GM12891 (cell line): ENCODE measurements at places on chromosomes 5 and 9.

DNA sequence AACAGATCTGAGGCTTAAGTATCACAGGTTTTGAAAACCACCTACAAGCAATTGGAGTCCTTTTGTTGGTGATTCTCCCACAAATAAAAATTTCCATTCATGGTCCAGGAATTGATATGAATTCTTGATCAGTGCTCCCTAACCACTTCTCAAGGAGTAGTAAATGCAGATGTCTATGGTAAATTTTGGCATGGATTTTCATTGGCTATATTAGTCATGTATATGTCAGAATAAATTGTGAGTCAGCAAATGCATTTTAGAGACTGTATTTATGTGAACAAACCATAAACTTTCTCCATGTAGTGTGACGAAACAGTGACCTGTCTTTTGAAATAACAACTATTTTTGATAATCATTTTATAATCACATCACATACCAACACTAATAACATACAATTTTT lies 611.1 kb downstream of the HTR1A start:
- no peak for DNase-seq

DNA sequence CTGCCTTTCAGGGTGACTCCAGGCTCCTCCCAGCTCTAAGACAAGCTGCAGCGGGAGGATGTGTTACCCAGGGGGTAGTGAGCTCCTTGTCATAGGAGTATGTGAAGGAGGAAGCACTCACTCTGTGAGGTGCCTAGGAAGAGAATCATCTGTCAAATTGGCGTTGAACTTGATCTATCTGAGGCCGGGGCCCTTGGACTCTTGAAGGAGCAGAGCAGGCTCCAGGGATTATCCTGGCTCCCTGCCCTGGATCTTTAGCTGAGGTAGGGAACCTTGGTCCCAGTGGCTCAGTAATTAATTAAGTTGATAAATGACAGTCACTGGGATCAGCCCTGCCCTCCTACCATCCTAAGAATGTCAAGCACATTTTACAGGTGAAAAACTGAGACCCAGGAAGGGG lies 15.5 kb downstream of the ADGRD2 start:
- DNase-seq: no peak

DNA sequence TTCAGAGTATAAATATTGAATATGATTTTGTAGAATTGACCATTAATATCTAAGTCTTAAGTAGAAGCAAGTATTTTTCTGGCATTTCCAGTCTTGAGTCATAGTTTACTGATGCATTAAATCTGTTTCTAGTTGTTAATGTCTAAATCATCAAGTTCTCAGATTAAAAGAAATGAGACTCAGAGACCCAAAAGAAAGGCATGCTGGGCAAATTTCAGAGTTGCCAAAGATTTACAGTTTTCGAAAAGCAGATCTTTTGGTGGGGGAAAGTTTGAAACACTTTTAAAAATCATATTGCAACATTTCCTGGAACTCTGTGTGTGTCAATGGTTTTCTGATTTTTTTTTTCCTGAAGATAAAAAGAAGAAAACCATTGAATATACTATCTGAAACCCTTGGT lies 60.9 kb downstream of the ANKRD55 start:
- no peak for DNase-seq

DNA sequence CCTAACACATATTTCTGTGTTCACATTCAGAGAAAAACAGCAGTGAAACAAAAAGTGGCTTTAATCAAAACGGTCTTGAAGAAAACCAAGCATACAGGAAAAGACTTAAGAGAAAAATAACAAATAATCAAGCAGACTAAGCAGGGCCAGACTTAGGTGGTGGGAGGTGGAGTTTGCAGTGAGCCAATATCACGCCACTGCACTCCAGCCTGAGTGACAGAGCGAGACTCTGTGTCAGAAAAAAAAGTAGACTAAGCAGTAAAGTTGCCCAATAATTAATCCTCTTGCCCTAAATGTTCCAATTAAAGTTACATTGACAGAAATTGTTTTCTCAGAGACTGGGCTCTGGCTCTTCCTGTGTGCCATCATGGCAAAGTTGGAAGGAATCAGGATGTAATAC lies 26.6 kb upstream of the GLDC start:
- DNase-seq: no peak

GRCh38 chr9:85569988-85570387 lies 171.8 kb downstream of the AGTPBP1 start:
- no peak for DNase-seq

DNA sequence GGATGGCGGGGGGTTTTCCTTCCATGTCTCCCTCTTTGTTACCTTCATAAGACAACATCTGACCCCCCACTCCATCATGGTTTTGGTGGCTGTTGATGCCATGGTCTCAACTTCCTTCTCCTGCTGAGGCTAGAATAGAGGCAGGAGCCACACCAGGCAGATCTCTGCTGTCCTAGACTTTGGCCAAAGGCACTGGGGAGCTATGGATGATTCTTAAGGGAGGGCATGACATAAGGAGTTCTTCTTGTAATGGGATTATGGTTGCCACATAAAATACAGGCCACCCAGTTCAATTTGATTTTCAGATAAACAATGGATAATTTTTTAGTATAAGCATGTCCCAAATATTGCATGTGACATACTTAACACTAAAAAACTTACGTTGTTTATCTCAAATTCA lies 52.2 kb upstream of the IER5L start:
- no peak for DNase-seq

DNA sequence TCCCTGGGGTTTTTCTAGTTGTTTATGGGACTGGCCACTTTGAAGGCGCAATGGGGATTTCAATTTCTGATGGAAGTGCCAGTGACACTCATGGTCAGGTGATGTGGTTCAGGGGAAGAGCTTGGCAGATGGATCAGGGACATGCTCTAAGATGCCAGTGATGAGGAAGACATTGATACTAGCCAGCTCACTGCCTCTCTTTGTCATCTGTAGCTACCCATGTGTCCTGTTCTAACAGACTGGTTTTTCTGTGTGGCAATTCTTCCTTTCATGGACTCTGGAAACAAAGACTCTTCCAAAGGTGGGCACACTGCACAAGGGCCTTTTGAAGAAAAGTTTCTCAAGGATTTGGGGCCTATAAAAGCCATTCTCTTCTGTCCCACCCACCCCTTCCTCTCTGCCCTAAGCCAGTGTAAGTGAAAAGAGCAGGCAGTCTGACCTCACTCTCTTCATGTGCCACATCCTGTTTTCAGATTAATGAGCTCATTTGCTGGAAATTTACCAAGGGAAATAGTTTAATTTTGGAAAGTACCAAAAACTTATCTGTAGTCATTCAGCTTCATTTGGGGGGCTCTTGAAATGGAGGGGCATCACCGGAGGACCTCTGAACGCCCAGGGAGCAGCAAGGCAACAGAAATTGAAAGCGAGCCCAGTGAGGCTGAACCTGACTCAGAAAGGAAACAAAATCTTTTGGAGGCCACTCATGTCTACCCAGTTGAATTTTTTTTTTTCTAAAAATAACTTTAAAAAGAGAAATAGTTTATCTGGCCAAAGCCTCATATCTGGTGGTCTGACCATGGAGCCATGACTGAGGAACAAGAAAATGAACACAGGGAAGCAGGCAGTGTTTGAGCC lies 4.9 kb upstream of the TRAF1 start:
- no peak for DNase-seq

DNA sequence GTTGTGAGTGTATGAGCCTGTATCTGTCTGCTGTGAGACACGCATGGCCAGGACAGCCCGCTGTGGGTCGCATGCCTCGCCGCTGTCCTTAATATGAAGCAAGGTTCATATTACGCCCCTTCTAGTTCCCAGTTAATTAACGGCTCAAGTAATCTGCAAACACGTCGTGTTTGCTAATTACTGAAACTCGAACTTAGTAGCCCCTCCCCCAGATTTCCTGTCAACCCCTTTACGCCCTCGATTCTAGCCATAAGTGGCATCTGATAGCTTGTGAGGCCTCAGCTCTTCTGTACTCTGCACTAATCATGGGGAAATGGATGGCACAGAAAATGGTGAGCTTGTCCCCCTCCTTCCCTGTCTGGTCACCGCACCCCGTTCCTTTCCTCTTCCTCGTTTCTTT lies 116.9 kb upstream of the OTULINL start:
- no peak for DNase-seq

- no peak for DNase-seq
Measured at GRCh38 chr9:11457825-11458790, 845.3 kb upstream of the PTPRD start.
